Thoracic aorta (tissue), 2 donors: ENCODE measurements at places on chromosomes 6 and 20. TPM values are rescaled to one million over a fixed set of nuclear protein-coding genes. Genes with fewer than 3 reads are reported as not detected.

DNA sequence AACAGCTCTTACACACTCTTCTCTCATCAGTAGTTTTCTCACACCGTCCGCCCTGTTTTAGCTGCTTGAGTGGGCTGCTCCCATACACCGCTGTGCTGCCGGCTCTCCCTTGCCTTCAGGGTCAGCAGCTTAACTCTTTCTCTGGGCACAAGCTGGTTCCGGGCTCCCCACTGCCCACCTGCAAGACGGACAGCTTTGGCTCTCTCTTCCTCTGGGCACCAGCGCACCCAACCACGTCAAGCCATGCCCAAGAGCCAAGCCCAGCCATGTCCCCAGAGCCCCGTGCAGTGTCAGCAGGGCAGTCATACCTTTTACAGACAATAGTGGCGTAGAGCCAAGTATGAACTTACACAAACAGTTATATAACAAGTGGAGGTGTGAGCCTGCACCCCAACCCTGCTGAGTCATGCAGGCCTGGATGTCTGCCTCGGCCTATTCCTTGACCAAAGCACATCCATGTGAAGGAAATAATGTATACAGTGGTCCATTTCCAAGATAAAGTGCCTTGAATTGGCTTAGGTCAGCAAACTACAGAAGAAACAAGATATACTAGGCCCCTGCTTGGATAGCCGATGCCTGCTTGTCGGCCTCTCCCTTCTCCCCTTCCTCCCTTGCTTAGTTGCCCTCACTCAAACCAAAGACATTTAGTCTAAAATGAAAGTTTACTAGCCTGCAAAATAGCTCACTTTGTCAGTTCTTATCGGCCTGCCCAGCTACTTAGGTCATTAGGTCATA, 89.3 kb downstream of the JPH2 start:
- no peak overlapping the region for H3K4me3 ChIP-seq
- no peak for DNase-seq
- no peak overlapping the region for H3K27ac ChIP-seq
- no peaks in the 10 kb centered on the region for H3K36me3 ChIP-seq

The ID4 gene
- 83.3 TPM for total RNA-seq

GRCh38 chr6:169966312-169967181, 215.1 kb downstream of the ERMARD start:
- H3K27me3 ChIP-seq: no peaks in the 10 kb centered on the region
- H3K4me3 ChIP-seq: no peak overlapping the region
- no peaks in the 10 kb centered on the region for H3K36me3 ChIP-seq
- H3K27ac ChIP-seq: no peak overlapping the region
- no peak for DNase-seq

- no peak overlapping the region for H3K27ac ChIP-seq
- DNase-seq: no peak
- no peak overlapping the region for H3K4me3 ChIP-seq
Measured at GRCh38 chr6:108733706-108734265, 114.4 kb upstream of the ARMC2 start.

GRCh38 chr6:104229057-104229456, 630.7 kb downstream of the HACE1 start:
- H3K27me3 ChIP-seq: no peaks in the 10 kb centered on the region
- no peak overlapping the region for H3K4me3 ChIP-seq
- H3K27ac ChIP-seq: no peak overlapping the region
- no peak for DNase-seq

- H3K4me1 ChIP-seq: no peaks in the 10 kb centered on the region
- no peak for DNase-seq
- no peaks in the 10 kb centered on the region for H3K36me3 ChIP-seq
- H3K27me3 ChIP-seq: no peaks in the 10 kb centered on the region
- H3K27ac ChIP-seq: no peak overlapping the region
Measured at GRCh38 chr6:20313960-20314530, 87.6 kb upstream of the E2F3 start.

- no peak overlapping the region for H3K27ac ChIP-seq
- H3K27me3 ChIP-seq: no peaks in the 10 kb centered on the region
- no peaks in the 10 kb centered on the region for H3K36me3 ChIP-seq
- no peak overlapping the region for H3K4me3 ChIP-seq
- DNase-seq: no peak
- H3K4me1 ChIP-seq: no peaks in the 10 kb centered on the region
Measured at GRCh38 chr20:53176134-53176533, 204.0 kb downstream of the TSHZ2 start.

The GRM1 gene
- total RNA-seq: 0.54 TPM
